ENCODE measurements at places on chromosomes 6 and 20.
A peak's percentile ranks its signal among the peaks of the same experiment; 100 is the strongest.

DNA sequence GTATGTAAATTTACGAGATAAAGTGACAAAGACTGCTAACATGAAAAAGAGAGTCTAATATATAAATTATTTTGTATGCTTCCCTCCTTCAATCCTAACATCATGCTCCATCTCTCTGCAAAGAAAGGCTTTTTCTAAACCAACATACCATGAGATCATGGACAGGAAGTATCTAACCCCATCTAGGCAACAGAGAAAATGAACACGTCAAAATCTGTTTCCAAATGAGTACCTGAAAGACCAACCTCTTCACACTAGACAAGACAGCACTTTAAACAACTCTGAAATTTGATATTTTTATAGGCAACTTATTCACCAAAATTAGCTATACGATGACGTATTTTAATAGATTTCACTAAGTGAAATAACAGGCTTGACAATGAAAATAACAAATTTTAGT is 54.6 kb downstream of the MAN1A1 start:
- no peak for DNase-seq

- DNase-seq, result no peak
Measured at GRCh38 chr6:142500250-142500786, 198.5 kb downstream of the ADGRG6 start.

DNA sequence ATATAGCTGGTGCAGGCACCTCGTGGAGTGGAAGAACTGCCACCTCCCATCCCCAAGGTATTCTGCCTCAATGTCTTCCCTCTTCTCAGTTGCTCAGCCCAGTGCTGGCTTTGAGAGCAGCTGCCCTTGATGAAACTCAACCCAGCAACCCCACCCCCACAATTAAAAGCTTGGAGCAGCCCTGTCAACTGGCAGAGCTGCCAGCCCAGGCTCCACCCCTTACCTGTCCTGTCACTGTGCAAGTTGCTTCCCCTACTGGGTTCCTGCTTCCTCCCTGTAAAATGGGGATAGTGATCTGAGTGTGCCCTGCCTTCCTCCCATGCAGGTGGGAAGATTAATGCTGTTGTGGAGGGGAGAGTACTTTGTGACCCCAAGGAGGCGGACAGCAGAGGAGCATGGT is 4.5 kb downstream of the TMEM63B start:
- DNase-seq, result no peak

DNA sequence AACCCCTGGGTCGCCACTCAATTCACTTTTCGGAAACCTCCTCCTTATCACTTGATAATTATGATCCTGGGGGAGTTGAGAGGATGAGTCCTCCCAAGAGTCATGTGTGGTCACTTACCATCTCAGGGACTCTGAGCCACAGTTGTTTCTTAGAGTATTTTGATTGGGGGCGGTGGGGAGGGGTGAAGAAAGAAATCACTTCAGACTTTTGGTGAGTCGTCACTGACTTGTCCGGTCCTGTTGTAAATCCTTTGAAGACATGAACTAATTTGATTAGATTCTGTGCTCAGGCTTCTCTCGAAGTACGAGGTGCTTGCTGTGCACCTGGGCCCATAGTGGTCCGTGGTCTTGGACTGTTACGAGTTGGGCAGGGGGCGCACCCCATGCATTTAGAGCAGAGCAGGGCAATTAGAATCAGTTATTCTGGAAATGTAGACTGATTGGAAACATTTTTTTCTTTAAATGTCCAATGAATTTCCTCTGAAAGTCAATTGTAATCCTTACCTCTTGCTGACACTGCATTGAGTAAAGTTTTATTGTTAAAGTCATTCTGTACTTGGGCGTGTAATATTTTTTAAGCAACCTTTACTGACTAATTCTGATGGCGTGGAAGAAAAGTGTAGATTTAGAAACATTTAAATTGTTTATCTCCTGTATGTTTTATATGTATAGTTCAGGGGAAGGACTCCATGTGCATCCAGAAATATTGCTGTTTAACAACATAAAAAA is 173.4 kb downstream of the SLC16A10 start:
- DNase-seq, result no peak

- no peak for DNase-seq
Measured at GRCh38 chr6:149476789-149477455, 7.9 kb downstream of the ZC3H12D start.

DNA sequence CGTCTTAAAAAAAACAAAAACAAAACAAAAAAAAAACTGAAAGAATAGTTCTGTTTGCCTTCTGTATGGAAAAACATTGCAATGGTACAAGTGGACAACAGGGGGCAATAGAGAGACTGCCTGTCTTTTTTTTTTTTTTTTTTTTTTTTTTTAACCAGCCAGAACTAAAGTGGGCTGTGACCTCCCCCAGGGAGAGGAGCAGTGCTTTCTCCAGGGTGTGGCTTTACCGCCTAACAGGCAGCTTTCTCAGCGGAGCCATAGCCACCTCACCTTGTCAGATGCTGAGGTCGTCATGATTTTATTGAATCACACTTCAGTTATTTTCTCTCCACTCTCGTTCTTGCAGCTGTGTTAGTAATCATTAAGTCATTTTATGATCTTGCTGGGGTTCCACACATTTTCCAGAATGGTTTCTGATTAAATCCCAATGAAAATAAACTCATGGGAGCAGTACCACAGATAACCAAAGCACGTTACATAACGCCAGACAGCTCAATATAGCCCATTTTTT is 78.4 kb downstream of the GMPR start:
- DNase-seq, result no peak

DNA sequence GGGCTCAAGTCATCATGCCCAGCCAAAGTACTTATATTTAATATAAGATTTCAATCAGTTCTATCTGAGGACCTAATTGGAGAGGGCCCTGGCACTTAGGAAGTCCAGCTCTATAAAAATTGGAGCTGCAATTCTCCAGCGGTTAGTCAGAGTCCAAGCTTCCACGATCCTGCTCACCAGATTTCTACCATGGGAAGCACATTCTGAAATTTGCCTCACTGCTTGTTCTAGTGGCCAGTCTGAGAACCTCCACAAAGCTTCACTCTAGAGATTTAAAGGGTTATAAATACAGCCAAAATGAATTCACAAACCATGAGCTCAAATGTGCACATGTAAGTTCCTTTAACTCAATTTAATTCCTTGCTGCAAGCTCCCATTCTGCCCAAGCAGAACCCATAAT is 33.5 kb downstream of the PNLDC1 start:
- DNase-seq, result no peak

DNA sequence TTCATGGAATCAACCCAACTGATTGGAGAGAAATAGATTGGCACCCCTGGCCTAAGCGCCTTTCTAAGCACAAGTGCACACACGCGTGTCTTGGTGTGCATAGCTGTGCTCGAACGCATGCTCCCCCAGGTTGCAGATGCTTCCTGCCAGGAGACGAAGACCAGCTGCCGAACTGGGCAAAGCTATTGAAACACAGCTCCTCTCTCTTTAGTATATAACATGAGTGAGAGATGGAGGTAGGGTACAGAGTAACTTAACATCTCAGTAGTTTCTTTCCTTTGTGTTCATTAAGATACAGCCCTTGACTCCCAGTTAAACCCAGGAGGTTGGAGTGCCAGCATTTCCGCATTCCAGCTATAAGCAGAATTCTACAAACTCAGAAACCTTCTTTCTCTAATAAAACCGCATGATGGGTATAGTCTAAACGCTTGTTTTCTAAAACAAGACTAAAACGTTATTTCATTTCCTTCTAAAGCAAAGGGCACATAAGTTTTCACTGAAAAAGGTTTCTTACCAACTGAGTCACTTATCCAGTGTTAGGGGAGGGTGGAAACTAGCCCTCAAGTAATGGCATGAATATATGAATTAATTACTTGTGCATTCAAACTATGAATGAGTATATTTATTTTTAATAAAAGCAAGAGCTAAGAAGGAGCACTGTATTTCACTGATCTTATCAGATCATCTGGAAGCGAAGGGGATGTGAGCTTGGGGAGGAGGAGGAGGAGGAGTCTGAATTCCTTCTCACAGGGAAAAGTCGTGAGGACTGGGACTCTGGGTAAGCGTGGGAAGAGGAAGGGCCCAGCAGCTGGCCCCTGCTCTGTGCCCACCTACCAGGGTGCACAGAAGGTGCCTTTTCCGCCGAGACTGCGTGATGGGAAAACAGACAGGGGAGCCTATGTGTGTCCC is 179.2 kb downstream of the TMEM242 start:
- DNase-seq, result no peak

GRCh38 chr6:148516617-148517016 is 174.0 kb downstream of the SASH1 start:
- no peak for DNase-seq

DNA sequence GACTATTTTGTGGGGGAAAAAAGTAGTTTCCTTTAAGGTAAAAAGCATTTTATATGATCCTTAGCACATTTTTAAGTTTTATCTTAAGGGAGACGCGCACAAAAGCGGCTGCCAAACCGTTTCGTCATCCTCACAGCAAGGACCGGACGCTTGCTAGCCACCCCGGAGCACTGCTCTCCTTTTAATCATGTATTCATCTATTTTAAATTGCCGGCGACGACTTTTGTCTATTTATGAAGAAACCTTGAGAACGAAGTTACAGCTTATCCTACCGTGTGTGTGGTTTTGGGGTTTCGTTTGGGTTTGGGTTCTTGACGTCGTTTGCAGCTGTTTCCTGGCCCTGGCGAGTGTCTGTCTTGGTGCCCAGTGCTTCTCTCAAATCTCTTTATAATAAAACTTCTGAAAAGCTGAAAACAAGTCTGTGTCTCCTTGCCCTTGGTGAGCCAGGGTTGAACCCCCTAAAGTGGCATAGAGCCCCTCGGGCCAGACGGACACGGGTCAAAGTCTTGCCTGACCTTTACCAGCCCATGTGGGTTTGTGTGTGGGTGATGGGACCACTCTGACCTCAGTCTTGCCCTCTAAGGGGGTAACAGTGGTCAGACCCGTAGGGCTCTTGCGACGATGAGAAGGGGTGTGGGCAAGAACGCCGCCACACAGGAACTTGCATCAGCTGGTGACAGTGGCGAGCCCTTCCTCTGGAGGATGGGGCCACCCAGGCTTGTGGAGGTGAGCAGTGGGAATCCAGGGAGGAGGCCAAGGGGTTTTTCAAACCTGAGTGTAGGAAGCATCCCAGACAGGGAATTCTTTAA is 117.6 kb downstream of the JPH2 start:
- peak; percentile 63 for DNase-seq

GRCh38 chr20:4830259-4830658 is 108.5 kb downstream of the PRND start:
- no peak for DNase-seq

DNA sequence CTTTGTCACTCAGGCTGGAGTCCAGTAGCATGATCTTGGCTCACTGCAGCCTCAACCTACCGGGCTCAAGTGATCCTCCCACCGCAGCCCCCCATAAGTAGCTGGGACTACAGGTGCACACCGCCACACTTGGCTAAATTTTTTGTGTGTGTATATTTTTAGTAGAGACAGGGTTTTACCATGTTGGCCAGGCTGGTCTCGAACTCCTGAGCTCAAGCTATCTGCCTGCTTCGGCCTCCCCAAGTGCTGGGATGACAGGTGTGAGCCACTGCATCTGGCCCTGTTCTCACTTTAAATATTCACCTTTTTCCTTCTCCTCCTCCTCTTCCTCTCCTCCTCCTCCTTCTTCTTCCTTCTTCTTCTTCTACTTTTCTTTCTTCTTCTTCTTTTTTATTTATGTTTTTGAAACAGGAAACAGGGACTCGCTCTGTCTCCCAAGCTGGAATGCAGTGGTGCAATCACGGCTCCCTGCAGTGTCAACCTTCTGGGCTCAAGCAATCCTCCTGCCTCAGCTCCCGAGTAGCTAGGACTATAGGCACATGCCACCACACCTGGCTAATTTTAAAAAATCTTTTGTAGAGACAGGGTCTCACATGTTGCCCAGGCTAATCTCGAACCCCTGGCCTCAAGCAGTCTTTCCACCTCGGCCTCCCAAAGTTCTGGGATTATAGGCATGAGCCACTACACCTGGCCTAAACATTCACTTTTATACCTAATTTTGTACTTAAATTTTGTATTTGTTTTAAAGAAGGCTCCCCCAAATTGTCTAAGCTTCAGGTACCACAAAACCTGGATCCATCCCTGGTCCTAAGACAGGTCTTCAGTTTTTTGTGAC is 47.2 kb upstream of the NCOA3 start:
- no peak for DNase-seq

DNA sequence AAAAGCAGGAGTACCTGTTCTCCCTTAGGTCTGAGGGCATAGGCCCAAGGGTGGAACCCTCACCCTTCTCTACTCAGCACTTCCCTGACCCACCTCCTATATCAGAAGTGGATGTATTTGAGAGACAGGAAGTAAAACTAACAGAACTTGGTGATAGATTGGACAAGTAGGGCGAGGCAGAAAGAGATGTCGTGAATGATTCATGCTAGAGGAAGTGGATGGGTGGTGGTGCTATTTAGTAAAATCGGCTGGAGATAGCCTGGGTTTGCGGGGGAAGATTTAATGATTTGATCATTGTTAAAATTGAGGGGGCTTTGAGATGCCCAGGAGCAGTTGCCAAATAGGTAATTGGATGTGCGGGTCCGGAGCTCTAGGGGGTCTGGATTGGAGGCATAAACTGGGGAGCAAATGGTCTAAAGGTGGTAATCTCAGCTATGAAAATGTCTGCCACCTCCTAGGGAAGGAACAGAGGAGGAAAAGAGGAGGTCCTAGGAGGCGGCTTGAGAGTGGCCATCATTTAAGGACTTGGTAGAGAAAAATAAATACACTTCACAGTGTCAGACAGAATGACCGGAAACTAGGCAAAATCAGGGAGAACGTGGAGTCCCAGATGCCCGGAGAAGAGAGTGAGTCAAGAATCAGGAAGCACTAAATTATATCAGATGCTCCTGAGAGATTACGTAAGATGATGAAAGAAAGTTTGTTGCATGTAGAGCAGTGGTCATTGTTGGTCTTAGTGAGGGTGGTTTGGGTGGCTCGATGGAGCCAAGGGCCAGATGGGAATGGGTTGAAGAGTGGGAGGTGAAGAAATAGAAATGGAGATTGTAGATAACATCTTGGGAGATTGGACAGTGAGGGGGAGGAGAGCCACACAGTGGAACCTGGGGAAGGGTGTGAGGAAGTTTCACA is 142.0 kb downstream of the CEP57L1 start:
- no peak for DNase-seq

GRCh38 chr20:44208770-44209169 is 1.8 kb downstream of the OSER1 start:
- no peak for DNase-seq

GRCh38 chr6:73309535-73309784 is 44.6 kb downstream of the DPPA5 start:
- DNase-seq, result no peak

GRCh38 chr6:66558189-66558588 is 851.2 kb upstream of the EYS start:
- no peak for DNase-seq

DNA sequence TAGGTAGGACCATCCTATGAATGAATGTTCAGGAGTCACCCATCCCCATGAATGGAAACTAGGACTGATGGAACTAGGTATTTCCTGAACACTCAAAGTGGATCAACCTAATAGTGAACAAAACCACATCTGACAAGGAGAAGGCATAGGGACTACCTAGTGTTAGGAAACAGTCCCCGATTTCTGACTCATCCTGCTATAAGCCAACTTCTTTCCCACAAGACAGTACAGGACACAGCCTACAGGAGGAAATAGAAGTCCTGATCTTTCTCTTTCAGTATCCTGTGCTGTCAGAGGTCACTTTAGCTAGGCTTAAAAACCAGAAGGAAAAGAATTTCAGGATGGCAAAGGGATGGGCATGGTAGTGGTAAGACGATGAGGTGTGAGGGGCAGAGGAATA is 19.5 kb upstream of the GMDS start:
- no peak for DNase-seq

GRCh38 chr20:13029687-13030375 is 21.1 kb downstream of the SPTLC3 start:
- no peak for DNase-seq

Measured in left forelimb (tissue), 1 donor.